ENCODE measurements at places on chromosomes 5 and 9.

DNA sequence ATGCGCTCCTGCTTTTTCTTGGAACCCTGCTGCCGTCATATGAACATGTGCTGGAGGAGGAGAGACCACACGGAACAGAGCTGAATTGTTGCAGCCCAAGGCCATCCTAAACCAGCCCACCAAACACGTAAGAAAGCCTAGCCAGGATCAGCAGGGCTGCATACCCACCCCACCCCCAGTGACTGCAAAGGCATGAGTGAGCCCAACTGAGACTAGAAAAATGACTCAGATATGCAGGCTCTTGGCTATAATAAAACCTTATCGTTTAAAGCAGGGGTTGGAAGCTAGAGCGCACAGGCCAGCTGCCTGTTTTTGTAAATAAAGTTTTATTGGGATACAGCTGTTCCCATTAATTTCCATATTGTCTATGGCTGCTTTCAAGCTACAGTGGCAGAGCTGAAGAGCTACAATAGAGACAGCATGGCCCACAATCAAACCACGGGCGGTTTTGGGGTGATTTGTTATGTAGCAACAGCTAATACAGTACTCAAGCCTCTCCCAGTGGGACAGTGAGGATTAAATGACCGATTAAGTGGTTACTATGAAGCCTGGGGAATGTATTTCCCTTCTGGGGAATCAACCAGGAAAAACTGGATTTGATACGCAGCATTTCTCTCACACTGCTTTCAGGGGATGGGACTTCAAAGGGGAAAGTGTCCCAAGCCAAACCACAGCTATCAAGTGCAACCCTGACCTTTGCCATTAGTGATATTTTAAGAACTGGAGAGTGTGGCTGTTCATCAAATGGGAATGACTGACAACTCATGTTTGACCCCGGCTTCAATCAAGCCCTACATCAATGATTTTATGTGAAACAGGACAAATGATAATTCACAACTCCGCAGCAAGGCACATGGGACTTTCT, 6.3 kb downstream of the SHB start:
- DNase-seq: no peak

DNA sequence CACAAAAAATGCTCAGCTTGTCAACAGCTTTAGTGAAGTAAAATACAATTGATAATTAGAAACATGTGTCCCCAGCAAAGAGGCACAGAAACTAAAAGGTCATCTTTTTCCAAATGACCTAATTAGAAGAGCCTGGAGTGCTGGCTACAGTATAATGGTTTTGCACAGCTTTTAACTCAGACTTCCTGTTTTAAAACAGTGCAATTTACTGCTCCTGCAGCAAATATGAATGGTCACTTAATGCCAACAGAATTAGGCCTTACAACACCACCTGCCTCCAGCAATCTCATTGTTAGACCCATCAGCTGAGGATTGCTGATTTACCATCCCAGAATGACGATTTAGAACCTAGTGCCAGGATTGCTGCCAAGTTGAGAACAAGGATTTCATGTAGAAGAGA, 239.3 kb downstream of the CETN3 start:
- no peak for DNase-seq

DNA sequence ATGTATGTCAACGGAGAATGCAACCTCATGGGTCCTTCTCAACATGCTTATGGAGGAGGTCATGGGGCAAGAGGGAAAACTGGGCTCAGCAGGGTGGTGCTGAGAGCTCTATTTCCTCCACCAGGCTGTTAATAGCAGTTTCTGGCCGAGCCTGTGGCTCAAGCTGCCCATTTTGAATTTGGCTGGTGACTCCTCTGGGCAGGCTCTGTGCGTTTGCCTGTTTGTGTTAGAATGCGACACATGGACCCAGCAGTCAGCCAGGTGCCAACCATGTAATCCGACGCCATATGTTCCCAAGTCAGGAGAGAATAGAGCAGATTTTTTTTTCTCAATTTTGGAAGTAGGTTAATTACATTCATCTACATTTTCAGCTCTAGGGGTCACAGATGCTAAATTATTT, 387.7 kb upstream of the CLINT1 start:
- no peak for DNase-seq

GRCh38 chr5:113825176-113825575, 311.7 kb downstream of the YTHDC2 start:
- DNase-seq: no peak

DNA sequence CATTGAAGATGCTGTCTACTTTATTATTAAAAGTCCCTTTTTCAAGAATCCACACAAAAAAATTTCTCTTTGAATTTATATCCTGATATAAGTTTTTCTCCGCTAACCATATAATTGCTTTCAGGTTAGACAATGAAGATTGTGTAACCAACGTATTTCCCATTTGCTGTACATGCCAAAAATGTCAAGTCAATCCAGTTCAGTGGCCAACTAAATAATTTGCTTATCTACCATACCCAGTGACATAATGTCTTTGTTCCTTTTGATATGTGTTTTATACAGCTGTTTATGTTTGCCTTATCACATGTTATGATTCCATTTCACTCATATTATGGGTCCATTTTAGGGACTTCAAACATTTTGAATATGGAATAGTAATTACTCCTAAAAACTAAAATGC, 349.9 kb downstream of the EFNA5 start:
- no peak for DNase-seq

Data from stimulated activated CD4-positive, alpha-beta T cell treated with anti-CD3 and anti-CD28 coated beads, Interleukin-15, amount 100 ng/mL, for 1 hour (primary cell).